Kidney capillary endothelial cell (primary cell): ENCODE measurements at places on chromosomes 7 and 10.
A peak's percentile ranks its signal among the peaks of the same experiment; 100 is the strongest.

- no peak for DNase-seq
Measured at GRCh38 chr7:148505645-148506375, 84.8 kb upstream of the C7orf33 start.

DNA sequence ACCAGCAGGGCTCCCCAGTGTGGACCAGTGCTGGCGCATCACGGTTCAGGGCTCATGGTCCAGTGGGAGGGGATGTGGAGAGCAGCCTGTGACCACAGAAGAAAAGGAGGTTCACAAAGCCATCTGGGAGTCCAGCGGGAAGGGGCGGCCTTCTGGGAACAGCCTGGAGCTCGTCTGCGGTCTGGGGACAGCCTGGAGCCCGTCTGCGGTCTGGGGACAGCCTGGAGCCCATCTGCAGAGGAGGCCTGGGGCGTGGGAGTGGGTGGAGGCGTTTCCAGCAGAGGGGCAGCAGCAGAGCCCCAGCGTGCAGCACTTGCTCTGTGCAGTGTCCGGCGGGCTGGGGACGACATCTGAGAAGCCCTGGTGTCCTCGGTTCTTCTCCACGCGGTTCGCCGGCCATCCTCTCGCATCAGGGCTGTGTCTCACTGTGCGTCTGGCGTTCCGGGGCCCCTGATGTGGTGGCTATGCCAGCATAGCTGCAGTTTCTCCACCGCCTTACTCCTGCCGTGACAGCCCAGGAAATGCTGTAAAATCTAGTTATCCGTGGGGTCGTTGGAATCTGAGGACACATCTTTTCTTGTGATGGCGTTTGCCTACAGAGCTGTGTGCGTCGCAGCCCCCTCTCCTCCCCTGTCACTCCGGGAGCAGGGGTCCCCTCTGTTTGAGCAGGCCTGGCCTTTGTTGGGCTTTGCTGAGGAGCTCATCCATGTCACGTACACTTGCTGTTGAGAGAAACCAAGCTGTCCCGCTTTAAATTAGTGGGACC is 104.6 kb downstream of the INPP5A start:
- DNase-seq = no peak

DNA sequence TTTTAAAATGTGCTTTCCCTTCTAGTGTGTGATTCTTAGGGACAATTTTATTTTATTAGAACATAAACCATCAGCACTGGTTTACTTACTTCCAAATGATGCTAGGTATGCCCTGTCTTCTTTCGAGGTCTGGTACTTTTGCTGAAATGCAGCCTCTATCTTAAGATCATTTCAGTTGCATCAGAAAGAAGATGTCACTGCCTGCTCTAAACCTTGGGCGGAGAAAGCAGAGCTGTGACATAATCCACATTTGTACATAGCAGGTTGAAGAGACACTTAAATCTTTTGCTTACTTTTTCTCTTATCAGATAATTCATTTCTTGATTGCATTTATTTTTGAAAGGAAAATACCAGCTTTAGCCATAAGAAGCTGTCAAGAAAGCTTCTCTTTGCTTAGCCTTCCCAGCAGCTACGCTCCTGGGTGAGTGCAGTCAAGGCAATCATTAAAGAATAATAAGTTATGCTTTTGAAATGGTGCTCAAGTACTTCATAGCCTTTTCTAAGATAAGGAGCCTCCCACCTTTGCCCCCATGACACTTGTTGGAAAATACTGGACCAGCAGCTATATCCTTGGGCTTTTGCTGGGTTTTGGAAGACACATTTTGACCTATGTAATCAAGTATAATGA is 108.4 kb upstream of the SAMD8 start:
- DNase-seq = no peak

DNA sequence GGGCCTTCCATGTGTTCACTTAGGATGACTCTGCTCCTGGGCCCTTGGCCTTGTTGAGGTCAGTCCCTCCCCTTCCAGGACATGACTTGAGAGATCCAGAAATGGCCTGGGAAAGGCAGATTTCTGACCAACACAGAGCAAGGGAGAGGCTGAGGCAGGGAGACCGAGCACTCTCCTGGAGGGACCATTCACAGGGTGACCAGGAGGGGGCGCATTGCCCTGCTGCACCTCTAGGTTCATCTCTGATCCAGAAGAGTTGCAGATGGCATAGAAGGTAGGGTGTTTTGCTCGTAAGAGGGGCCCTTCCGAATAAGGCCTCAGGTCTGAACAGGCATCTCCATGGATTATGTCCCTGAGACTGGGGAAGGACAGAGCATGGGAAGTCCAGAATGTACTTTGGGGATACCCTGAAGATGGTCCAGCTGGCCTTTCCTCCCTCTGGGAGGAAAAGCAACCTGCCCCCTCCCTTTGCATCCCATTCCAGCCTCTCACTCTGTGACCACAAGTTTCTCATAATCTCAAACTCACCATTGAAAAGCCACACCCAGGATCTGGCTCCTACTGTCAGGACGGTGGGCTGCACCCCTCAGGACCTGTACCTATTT is 6.6 kb downstream of the DMBT1 start:
- DNase-seq = peak; percentile 27

DNA sequence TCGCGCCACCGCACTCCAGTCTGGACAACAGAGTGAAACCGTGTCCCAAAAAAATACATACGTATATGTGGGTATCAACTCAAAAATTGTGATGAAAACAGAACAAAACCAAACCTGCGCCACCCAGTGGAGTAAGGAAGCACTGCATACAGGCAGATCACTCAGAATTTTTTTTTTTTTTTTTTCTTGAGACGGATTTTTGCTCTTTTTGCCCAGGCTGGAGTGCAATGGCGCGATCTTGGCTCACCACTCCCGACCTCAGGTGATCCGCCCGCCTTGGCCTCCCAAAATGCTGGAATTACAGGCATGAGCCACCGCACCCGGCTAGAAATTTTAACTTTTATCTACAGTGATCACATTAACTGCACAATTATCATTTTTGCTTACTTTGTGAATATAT is 9.1 kb upstream of the TMEM236 start:
- DNase-seq = peak; percentile 35
